Inflammatory macrophage treated with lipopolysaccharide for 4 hours (primary cell): ENCODE measurements at places on chromosomes 6 and 20.

DNA sequence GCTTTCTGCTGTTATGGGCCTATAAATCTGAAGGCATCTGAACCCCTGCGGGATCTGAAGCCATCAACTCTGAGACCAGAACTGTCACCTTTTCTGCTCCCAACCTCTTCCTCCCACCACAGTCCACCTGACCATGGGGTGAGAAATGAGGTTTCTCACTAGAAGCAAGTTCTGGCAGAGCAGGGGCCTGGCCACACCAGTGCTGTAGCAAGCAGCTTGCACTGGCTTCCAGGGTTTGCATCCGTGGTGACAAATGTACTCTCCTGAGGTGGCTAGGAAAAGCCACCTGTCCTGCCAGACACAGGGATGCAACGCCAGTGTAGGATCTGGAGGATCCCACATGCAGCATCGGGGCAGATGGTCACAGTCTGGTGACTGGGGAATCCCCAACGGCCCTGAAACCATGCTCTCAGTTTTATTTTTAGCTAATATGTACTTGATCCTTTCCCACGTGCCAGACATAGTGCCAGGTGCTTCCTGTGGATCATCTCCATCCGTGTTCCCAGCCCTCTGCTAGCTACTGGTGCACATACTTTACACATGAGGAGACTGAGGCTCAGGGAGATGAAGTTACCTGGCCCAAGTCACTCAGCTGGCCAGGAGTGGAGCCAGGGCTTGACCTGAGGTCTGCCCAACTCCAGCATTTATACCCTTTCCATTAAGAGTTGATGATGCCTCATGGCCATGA is 122.1 kb upstream of the SPACA1 start:
- DNase-seq: no peak

DNA sequence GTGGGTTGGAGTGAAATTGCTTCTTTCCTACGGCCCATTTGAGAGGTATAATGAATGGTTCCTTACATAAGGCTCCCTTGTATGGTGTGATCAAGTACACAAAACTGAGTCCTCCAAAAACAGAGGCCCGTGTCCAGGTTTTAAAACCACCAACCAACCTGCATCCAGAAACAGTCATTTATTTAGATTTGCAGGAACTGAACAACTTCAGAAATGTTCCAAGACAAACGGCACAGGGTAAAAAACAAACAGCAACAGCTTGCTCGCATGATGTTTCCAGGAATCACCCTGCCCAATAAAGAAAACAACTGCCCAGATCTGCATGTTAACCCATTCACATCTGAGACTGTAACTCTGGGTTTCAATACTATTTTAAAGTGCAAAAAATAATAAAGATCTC is 40.2 kb upstream of the TRAM2 start:
- no peak for DNase-seq

GRCh38 chr6:149209871-149210775 is 107.4 kb upstream of the TAB2 start:
- DNase-seq: peak; percentile 65

DNA sequence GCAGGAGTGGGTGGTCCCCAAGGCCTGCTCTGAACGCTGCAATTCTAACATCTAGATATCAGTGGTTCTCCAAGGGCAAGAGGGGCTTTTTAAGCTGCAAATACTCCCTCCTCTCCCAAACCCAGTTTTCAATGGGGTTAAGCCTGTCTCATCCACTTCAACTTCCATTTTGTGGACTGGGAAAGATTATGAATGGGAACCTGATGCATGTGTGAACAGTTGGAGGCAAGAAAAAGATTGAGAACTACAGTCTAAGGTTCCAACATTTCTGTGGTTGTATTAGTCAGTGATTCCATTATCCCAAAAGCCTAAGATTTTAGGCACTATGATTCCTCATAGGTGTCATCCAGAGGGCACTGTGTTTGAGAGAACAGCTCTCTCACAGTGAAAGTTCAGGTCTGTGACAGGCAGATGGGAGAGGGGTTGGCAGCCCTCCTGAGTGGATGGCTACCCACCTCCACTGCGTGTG is 53.7 kb downstream of the HNF4A start:
- no peak for DNase-seq

GRCh38 chr20:43799741-43800140 is 72.9 kb upstream of the GTSF1L start:
- DNase-seq: no peak

DNA sequence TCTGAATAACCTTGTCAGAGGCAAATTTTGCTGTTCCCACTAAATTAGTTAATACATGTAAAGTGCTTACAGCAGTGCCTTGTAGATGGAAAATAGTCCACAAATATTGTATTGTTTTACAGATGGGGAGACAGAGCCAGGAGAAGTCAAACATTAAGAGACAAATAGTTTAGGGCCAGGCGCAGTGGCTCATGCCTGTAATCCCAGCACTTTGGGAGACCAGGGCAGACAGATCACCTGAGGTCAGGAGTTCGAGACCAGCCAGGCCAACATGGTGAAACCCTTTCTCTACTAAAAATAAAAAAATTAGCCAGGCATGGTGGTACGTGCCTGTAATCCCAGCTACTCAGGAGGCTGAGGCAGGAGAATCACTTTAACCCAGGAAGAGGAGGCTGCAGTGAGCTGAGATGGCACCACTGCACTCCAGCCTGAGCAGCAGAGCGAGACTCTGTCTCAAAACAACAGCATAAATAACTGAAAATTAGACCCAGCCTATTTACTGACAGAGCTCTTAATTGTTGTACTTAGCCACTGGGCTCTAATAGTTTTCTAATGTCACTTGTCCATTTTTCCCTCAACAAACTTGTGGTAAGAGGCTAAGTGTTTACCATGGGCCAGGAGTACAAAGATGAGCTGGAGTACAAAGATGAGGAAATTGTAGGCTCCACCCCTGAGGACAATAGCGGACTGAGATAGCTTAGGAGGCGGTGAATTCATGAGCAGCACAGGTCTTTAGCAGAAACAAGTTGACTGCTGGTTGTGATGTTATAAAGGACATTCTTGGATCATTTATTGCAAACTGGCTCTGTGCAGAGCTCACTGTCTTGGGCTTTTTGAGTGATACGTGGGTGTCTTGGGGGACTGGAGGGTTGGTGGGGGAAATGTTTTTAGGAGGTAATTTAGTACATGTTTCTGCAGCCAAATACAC is 6.4 kb downstream of the ZSWIM3 start:
- DNase-seq: no peak

GRCh38 chr20:19945732-19946670 is 71.2 kb upstream of the NAA20 start:
- DNase-seq: no peak

DNA sequence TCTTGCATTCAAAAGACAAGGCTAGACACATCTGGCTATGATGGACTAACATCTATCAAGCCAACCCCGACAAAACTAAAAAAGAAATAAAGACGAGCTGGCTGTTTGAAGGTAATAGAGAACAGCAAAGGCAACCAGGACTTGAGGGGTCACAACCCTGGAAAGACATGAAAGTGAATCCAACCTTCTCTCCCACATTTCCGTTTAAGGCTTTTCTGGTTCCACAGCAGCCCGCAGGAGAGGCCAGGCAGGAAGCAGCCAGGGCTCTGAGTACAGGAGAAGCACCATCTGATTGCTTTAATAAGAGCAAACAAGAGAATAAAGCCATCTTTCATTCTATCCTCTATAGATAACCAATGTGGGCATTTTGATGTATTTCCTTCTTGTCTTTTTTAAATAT is 14.3 kb downstream of the CNKSR3 start:
- no peak for DNase-seq

GRCh38 chr20:10720565-10720964 is 46.8 kb upstream of the JAG1 start:
- DNase-seq: no peak

DNA sequence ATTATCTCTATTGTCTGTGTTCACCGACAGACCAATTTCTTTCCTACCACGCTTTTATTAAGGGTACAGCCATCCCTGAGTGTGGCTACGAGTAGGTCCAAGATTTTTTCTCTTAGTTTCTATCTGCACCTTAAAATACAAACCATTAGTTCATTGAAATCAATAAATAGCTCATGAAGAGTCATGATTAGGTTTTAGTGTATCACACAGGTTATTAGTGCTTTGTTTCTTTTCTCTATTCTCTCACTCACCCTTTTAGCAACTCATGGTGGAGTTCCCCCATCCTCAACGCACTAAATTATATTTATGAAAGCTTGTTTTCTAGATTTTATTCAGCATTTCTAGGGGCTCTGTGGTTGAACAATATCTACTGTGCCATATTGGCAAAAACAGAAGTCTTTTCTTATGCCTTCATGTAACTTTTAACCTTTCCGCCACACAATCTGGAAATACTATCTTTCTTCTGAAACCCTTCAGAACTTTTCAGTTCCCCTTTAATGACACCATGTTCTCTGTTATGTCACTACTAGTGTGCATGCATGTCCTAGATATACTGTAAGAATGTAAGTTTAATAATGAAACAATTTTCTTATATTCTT is 128.2 kb upstream of the LAMA2 start:
- DNase-seq: no peak

GRCh38 chr6:583116-583515 is 73.8 kb downstream of the HUS1B start:
- no peak for DNase-seq

- DNase-seq: peak; percentile 40
Measured at GRCh38 chr6:127272576-127272975, 5.9 kb downstream of the RNF146 start.

- DNase-seq: no peak
Measured at GRCh38 chr6:89462503-89462902, 29.6 kb downstream of the ANKRD6 start.

DNA sequence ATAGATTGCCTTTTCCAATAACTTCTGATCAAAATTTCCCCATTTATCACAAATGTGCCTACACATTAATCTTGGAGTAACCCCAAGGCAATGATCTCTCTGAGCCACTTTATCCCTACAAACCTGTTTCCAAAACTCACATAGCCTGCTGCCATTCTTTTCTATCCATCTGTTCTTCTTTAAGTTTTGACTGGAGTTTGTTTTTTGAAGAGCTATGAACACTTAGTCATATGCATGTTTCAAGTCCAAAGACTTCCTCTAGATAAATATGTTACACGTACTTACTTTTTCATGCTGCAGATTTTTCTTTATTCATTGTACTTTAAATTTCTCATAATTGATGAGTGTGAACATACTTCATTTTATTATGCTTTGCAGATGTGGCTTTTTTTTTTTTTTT is 488.9 kb upstream of the CITED2 start:
- DNase-seq: no peak

DNA sequence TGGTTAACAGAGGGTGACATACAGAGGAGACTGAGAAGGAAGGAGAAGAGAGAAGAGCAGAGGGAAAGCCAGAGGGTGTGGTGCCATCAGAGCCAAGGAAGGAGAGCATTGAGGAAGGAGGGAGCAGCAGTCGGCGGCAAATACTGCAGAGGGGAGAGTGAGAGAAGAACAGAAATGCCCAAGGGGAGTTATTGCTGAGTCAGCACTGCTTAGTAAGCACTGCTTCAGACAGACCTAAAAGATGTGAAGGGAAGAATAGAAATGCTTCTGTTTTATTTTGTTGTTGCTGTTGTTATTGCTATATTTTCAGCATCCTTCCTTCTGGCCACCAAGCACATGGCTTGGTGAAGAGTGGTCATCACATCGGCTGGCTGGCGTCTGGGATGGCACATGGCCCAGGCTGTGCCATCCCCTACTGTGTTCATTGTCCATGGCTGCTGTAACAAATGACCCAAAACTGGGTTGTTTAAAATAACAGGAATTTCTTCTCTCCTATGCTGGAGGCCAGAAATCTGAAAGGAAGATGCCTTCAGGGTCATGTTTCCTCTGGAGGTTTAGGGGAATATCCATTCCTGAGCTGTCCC is 204.1 kb upstream of the CNR1 start:
- DNase-seq: no peak

- no peak for DNase-seq
Measured at GRCh38 chr6:92682516-92683398, 736.6 kb downstream of the EPHA7 start.

GRCh38 chr6:72559067-72559466 is 62.8 kb upstream of the KCNQ5 start:
- no peak for DNase-seq

DNA sequence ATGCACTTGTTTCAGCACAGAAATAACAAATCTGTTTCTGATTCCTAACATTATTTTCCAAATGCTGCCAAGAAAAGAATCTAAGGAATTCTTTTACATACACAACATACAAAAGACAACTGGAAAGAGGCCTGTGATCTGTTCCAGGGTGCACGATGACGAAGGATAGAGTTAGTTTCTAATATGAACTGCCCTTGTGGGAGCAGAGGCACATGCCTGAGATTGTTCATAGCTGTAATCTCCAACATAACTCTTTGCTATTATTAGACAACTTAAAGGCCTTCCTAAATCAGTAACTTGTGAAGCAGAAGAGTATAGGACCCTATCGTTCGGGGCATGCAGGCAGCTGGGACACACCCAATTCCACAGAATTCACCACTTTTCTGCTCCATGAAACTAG is 41.2 kb upstream of the NHSL1 start:
- DNase-seq: no peak

GRCh38 chr6:37820718-37821079 is 1.2 kb downstream of the ZFAND3 start:
- DNase-seq: no peak

DNA sequence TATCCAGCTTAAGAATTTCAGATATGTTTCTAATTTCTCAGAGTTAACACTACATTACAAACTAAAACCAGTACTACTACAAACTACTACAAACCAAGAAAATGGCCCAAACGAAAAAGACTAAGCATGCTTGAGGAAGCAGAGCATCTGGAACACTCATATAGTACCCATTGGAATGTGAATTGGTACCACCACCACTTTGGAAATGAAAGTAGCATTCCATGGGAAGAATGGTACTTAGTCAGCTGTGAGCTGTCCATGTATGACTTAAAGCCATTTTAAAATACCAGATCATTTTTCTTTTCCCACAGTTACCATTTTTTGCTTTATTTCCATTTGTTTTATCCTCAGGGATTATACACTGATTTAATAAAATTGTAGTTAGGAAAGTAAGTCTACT is 30.5 kb downstream of the FBXO9 start:
- no peak for DNase-seq

- no peak for DNase-seq
Measured at GRCh38 chr20:31615416-31615815, 10.3 kb downstream of the ID1 start.

GRCh38 chr6:24394061-24394779 is 8.5 kb upstream of the MRS2 start:
- DNase-seq: peak; percentile 30

DNA sequence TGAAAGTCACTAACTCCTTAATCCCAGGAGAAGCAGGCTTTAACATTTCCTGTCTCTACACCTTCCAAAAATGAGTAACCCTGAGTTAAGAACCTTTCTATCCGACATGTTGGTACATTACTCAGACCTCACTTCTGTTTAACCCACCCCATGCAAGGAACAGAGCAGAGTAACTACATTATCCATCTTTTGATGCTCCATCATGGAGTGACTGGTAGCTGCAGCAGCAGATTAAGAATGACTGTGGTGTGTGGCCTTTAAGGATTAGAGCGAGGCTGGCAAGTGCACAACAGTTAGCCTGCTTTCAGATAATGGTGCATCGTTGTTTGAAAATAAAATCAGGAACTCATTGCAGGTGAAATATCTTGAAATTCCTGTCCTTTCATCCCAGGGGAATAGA is 2.0 kb downstream of the TRAF3IP2 start:
- DNase-seq: no peak

- no peak for DNase-seq
Measured at GRCh38 chr20:10282979-10283456, 64.4 kb downstream of the SNAP25 start.

- peak; percentile 39 for DNase-seq
Measured at GRCh38 chr6:157034436-157035230, 257.5 kb downstream of the ARID1B start.
